ENCODE measurements at places on chromosomes 1 and 21. TPM values are rescaled to one million over a fixed set of nuclear protein-coding genes. Genes with fewer than 3 reads are reported as not detected.

GRCh38 chr1:204709960-204710912 is 24.7 kb upstream of the LRRN2 start:
- DNase-seq: no peak

DNA sequence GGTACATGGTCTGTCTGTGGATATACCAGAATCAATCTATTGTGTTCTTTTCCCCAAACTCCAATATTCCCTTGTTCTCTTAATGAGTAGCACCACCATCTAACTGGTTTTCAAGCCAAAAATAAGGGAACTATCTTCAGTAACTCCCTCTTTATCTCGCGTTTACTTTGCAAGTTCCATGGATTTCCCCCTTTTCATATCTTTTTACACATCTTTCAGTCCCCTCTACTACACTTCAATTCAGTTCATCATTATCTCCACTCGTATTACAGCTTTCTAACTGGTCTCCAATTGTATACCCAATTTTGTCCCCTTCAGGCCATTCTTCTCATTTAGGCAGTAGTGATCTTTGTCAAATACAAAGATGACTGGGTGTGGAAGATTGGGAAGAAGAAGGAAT is 4.1 kb upstream of the TMCO1 start:
- DNase-seq: no peak

DNA sequence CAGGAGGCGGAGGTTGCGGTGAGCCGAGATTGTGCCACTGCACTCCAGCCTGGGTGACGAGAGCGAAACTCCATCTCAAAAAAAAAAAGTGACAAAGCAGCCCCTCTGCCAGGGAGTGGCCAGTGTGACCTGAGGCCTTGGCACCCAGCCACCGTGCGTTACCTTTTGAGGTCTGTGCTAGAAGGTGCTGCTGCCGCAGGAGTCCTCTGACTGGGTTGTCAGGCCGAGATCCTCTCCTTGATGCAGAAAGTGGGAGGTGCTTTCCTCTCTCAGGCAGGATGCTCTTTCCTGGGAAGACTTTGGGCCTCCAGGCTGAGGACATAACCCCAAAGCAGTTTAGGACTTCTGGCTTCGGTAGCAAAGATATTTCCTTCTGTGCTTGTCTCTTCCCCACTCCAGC is 280.5 kb upstream of the VAMP3 start:
- no peak for DNase-seq

DNA sequence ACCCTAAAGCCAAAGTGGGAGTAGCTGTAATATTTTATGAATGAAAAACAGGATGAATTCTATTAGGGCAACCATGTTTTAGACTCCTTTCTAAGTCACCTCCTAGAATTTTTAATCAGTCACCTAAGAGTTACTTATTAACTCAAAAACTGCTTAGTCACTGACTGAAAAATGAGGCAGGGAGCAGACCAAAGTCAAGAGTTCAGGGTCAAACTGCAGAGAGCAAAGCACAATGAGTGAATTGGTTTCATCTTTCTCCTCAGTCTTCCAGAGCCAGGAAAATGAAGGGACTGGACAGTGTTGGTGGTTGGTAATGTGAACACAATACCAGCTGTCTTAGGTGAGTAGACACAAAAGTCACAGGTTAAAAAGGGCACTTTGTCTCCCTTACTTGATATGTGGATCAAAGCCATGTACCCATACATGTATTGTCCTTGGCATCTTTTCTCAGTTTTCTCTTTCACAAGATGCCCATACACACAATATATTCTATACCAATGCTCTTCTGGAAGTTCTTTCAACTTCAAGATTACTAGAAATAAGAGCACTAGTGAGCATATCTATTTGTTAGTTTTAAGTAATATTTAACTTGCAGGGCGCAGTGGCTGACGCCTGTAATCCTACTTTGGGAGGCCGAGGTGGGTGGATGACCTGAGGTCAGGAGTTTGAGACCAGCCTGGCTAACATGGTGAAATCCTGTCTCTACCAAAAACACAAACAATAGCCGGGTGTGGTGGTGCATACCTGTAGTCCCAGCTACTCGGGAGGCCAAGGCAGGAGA is 42.2 kb downstream of the ATP1B1 start:
- no peak for DNase-seq

- DNase-seq: no peak
Measured at GRCh38 chr1:11779715-11780379, 17.9 kb downstream of the C1orf167 start.

DNA sequence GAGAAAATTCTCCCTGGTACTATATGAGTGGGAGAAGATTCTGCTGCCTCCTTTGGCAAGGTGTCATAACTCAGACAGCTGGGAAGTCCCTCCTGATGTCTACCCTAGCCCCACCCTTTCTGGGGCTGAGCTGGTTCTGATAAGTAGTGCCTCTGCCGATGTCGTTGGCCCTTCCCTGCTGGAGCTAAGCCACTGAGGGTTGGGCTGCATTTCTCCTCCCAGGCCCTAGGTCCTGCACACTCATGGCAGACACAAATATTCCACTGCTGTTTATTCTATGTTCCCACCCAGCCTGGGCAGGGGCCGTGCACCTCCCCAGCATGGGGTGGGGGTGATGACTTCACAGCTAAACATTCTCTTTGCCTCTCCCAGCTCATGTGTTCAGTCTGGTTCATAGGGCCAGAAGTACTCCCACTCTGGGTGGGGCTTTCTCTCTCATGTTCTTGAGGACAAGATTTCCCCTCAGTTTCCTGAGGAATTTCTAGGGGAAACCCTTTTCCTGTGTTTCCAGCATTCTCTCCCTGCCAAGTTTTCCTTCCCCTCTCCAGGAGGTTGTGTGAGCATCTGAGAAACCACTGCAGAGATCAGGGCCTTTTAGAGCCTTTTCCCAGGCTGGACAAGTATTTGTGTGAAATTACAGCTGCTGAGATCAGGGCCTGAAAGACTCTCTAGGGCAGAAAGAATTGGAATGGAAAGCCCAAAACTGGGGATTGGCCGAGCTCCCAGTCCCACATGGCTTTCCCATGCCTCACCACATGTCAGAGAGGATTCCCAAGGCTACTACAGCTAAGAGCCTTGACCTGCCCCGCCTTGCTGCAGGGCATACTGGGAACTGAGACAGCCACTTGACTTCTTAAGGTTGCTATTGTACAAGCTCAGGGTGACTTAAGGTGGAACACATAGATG is 66.2 kb downstream of the ATP2B4 start:
- DNase-seq: no peak

DNA sequence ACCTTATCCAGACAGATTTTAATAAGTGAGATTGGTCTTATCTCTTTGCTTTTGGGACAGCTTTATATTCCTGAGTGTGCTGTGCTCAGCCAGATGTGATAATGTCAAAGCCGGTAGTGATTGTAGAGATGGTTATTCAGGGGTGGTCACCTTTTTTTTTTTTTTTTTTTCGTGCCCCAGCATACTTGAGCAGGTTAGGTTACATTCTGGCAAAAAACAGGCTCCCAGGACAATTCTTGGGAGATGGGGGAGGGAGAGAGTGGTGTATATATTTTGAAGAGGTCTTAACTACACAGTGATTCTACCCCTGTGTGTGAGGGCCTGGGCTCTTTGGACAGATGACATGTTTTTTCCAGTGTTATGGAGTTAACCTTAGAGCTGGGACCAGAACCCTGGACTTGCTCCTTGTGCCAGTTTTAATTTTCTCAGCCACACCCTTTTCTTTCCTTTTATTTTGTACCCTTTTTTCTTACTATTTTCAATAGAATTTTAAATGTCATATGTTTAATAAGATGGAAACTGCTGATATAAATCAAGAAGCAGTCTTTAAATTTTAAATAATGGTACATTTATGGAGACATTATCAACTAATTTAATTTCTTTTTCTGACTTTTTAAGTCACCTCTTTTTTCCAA is 88.4 kb downstream of the DYRK1A start:
- DNase-seq: no peak

- no peak for DNase-seq
Measured at GRCh38 chr1:56213068-56213467, 366.3 kb downstream of the PLPP3 start.

DNA sequence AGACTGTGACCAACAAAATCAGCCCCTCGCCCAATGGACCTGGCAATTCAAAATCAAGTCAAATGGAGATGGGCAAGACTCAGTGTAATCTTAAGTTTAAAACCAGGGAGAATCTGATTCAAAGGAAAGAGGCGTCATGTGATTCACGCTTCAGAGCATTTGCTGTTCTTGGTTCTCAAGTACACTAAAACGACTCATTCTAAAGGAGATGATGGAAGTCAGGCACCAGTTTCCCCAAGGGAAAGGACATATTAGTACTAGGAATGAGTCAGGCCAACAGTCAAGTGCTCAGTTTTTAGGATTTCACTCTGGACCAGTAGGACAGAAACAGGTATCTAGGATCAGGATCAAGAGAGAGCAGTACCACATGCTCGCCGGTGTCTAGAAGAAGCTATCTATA is 429.6 kb downstream of the PLPP3 start:
- DNase-seq: no peak

GRCh38 chr1:215970406-215970805 is 403.3 kb downstream of the KCTD3 start:
- no peak for DNase-seq

DNA sequence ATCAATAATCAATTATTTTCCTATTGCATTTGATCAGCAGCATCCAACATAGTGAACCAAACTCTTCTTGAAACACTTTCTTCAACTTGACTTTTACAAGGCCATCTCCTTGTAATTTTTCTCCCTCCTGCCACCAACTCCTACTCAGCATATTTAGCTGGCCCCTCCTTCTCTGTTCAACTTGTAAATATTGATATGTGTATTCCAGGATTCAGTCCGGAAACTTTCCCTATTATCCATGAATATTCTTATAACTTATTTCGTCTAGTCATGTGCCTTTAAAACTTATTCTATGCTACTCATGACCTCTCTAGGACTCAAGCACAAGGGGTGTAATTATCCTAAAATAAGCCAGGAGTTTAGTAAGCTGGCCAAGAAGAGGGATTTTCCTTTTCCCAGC is 52.9 kb downstream of the ZNF697 start:
- DNase-seq: no peak

- no peak for DNase-seq
Measured at GRCh38 chr1:10514490-10515235, 39.9 kb downstream of the PEX14 start.

- no peak for DNase-seq
Measured at GRCh38 chr1:201229095-201229494, 38.5 kb downstream of the IGFN1 start.

DNA sequence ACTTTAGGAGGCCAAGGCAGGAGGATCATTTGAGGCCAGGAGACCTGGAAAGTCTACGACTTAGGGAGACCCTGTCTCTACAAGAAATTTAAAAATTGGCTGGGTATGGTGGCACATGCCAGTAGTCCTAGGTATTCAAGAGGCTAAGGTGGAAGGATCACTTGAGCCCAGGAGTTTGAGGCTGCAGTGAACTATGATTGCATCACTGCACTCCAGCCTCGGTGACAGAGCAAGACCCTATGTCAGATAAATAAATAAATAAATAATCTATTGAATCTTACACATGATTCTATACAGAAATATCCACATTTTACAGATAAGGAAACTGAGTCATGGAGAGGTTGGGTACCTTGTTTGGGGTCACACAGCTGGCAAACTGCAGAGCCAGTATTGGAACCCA is 89.1 kb downstream of the MAN1C1 start:
- no peak for DNase-seq

DNA sequence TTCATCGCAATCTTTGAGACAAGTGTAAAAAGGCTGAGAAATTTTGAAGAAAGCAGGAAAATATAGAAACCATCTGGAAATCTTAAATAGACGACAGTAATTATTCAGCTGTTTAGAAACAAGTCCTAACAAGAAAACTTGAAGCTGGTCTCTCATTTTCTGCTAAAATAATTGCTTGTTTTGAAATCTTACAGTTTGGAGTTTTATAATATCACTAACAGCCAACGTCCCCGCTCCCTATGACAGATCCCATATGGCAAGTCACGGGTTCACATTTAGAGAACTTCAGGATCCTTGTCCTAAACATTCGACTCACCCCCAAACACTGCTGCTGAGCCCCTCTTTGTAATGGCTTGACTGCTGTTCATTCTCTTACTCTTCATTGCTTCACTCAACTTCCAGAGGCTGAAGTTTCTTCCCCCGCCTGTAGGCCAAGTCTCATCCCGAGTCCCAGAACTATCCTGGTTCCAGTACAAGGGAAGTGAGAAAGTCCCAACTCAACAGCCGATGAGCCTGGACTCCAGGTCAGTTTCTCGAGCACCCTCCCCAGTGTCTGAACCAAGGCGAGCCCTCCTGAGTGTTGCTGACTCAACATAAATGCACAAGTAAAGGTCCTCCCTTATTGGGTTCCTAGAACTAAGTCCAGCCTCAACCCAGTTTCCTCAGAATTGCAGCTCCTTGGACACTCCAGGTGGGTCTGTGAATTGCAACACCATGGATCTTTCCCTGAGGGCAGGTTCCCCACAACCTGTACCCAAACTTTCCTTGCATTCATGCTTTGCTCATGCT is 93.4 kb upstream of the BACE2 start:
- DNase-seq: no peak

- no peak for DNase-seq
Measured at GRCh38 chr1:41305576-41306363, 55.5 kb upstream of the FOXO6 start.

DNA sequence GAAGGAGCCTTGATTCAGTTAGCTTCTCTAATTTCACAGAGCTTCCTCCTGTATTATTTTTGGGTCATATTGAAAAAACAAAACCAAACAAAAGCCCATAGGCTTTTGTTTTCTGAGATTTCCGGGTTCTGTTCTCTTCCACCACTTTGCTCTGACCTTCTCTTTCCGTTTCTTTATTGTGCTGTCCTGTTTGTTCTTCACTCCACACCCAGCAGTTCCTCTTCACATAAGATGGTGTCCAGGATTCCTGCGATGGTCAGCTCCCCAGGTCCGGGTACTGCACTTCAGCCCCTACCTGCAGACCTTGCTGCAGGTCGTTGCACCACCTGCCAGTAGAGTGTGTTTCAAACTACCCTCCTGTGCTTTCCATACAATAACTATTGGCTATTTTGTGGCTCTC is 44.6 kb downstream of the GLUL start:
- DNase-seq: no peak

GRCh38 chr1:223852337-223852736 is 6.6 kb upstream of the TP53BP2 start:
- DNase-seq: no peak

- DNase-seq: no peak
Measured at GRCh38 chr1:5661196-5662085, 330.8 kb downstream of the NPHP4 start.

DNA sequence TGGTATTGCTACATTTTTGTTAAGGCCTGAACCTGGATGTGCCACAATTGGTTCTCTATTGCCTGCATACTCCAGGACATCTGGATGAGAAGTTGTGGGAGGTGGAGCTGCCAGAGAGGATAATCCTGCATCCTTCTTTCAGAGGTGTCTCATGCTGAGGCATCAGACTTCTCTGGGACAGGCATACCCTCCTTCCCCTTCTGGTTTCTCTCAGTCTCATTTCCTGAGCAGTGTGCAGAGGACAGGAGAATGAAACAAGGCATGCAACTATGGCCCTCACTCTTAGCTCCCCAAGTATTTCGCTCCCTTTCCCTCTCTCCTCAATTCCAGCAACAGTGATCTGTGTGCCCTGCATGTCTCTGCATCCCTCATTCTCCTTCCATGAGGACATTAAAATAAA is 7.6 kb upstream of the RGSL1 start:
- DNase-seq: no peak

Gene GIPC2
- total RNA-seq: 0.32 TPM

Gene OR2T34
- not detected for total RNA-seq

Gene CD160
- total RNA-seq: not detected

Gene SHE
- total RNA-seq: 0.49 TPM

Gene NEK2
- 36.8 TPM for total RNA-seq

Gene ARMH1
- 123 TPM for total RNA-seq

Gene HSD3B1
- total RNA-seq: not detected

Gene LRRC8B
- total RNA-seq: 38.9 TPM

Gene KLHDC7A
- total RNA-seq: not detected

Gene LEFTY2
- not detected for total RNA-seq

Gene VAV3
- 2.5 TPM for total RNA-seq

Gene RNF223
- 0.12 TPM for total RNA-seq

Gene GPR89A
- 28.2 TPM for total RNA-seq

Gene CNR2
- total RNA-seq: 0.72 TPM
